ENCODE measurements at places on chromosomes 1 and 21.

GRCh38 chr1:35379317-35380000, 111.0 kb downstream of the ZMYM4 start:
- no peak for DNase-seq

- no peak for DNase-seq
These were observed 99.5 kb downstream of the DAB1 start for GRCh38 chr1:57324388-57324787.

DNA sequence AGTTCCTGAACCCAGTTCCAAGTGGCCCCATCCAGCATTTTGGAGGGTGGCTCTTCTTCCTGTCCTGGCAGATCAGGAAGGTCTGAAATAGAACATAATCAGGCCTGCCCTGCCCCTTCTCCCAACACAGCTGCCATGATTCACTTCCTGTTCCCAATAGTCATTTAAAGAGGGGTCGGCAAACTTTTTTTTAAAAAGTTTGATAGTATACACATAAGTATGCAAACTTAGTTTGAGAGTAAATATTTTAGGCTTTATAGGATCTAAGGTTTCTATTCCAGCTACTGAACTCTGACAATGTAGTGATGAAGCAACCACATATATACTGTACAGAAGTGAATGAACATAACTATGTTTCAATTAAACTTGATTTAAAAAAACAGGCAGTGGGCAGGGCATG, 66.4 kb downstream of the LUZP1 start:
- DNase-seq, result no peak

GRCh38 chr1:12097321-12097720, 34.2 kb downstream of the TNFRSF8 start:
- DNase-seq, result no peak

- no peak for DNase-seq
These were observed 211.1 kb downstream of the PBX1 start for GRCh38 chr1:164770131-164770529.

DNA sequence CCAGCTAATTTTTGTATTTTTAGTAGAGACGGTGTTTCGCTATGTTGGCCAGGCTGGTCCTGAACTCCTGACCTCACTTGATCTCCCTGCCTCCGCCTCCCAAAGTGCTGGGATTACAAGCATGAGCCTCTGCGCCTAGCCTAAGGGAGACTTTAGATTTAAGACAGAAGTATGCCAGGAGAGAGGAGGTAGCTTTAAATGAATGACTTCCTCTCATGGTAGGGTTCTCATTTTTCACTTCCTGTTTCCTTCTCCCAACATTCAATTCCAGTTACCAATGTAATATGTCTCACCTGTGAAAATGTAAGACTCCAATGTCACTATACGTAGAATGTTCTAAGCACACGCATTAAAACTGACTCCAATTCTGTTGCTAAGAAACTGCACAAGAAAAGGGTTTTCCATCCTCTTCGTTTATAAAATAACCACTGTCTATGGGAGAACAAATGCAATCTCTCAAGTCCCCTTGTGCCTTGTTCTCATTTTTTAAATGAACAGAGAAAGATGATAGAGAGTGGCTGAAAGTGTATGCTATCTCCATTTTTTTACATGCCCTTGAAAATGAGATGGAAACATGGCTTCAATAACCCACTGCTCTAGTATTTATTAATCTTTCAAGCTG, 140.0 kb downstream of the SLC45A1 start:
- no peak for DNase-seq

DNA sequence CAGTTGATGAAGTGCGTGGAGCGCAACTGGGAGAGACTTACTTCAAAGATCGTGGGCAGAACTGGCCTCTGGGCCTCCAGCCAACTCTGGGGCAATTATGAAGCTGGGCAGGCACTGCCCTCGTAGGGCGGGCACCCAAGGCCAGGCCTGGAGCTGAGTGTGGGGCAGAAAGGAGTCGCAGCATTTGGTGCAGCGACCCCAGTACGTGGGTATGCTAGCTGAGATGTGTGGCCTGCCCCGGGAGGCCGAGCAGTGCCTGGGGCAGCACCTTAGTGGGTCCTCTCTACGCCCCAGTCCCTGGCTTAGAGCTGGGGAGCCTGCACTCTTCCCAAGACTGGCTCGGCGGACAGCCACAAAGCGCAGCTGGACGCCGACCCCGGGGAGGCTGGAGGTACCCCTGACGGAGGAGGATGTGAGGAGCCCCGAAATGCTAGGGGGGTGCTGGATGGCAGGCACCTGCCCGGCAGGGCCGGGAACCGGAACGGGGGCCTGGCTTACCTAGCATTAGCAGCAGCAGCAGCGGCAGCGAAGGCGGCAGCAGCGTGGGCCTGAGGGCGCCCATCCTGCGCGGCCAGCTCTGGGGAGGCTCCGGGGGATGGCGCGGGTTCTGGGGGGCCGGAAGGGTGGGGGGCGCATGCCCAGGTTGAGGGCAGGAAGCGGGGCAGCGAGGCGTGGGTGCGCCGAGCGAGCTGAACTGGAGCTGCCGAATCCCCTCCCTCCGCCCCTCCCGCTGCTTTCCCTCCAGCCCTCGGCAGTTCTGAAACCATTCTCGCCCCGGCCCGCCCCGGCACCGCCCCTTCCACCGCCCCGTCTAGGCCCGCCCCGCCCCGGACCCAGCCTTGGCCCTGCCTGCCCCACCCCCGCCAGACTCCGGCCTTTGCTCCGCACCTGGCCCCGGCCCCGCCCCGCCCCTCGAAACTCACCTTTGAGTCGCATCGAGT, at the start of gene IGSF8:
Gene IGSF8, minus strand, starts transcription at position 709 of the 941 bp plus-strand sequence. Its CDS starts 147 bp downstream, at position 562.
- DNase-seq, result peak; percentile 72

DNA sequence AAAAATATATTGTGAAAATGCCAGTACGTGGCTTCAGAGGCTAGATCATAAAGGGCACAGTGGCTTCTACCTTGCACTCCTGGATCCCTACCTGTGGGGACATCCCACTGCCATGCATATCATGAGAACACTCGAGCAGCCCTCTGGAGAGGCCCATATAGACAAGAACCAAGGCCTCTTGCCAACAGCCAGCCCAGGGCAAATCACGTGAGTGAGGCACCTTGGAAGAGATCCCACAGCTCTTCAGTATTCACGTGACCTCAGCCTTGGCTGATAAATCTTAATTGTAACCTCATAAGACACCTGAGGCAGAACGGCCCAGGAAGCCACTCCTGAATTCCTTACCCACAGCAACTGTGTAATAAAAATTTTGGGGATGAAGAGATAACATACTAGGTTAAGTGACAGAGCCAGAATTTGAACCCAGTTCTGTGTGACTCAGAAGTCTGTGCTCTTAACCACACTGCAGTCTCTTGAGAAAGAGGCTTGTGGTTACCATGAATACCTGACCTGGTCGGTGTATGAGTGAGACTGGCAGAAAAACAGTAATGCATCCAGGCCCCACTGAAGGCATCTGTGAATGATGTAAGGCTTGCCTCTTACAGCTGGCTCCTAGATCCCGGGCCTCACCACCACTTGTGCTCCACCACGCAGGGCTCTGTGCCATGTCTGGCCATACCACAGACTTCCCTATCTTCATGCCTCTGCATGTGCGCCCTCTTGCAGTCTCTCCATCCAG, 6.9 kb upstream of the A3GALT2 start:
- DNase-seq, result no peak

- peak; percentile 94 for DNase-seq
These were observed 30.6 kb upstream of the CTPS1 start for GRCh38 chr1:40948741-40949443.

DNA sequence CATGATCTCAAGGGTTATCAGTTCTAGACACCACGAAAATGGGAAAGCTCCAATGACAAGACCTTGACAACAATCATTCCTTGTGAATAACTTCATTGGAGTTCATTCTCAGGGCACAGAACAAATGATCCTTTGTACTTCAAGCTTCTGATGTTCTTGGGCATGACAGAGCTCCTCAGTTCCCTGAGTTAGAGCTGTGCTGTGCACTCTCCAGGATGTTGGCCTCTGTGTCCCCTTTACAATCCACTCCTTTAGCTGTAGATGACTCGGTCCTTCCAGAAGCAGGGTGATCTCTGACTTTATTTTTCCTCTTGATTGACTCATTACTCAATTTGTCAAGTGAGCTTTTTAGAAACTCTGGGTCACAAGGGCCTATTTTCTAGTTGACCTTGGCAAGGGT, 3.9 kb upstream of the FAM78B start:
- no peak for DNase-seq

DNA sequence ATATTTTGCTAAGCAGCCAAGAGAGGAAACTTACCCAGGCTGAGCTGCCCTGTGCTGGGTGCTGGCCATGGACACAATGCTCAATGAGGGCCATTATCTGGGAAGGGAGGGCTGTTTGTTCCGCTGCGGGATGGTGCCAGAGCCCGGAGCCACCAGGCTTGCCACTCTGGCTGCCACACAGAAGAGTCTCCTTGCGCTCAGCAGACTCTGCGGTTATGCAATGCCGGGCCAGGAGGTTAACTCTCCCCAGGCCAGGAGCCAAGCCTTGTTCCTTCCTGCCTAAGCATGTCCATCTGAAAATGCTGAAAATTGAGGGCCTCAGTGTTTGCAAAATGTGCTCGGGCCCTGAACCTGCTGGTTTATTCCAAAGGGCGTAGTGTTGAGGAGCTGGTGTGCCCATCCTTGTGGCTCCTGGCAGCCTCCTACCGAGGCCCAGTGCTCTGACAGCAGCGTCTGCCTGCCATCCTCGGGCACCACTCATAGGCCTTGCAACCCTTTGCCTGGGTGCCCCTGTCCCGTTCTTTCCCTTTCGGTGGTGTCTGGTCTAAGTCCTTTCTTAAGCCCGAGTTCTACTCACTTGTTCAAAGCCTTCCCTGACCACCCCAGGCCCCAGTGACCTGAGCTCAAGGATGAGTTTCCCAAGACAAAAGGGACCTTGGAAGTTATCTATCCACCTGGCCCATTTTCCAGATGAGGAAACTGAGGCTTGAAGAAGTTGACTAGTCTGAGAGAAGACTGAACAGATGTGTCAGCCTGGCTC, 133.8 kb upstream of the EDN2 start:
- no peak for DNase-seq

DNA sequence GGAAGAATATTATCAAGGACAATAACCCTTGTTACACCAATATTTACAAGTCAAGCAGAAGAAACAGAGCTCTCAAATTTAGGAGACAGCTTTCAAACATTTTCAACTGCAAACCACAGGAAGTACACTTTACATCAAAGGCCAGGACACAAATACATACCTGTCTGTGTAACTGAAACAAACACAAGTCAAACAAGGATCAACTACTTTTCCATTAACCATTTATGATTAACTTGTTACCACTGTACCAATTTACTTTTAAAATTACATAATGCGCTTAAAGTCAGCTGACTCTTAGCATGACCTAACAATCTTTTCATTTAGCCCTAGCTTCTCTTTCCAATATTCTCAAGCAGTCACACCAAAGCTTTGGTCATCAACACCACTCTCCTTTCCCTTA, 43.5 kb downstream of the TRIM33 start:
- DNase-seq, result no peak

- DNase-seq, result no peak
These were observed 10.4 kb downstream of the NUAK2 start for GRCh38 chr1:205310976-205311704.

DNA sequence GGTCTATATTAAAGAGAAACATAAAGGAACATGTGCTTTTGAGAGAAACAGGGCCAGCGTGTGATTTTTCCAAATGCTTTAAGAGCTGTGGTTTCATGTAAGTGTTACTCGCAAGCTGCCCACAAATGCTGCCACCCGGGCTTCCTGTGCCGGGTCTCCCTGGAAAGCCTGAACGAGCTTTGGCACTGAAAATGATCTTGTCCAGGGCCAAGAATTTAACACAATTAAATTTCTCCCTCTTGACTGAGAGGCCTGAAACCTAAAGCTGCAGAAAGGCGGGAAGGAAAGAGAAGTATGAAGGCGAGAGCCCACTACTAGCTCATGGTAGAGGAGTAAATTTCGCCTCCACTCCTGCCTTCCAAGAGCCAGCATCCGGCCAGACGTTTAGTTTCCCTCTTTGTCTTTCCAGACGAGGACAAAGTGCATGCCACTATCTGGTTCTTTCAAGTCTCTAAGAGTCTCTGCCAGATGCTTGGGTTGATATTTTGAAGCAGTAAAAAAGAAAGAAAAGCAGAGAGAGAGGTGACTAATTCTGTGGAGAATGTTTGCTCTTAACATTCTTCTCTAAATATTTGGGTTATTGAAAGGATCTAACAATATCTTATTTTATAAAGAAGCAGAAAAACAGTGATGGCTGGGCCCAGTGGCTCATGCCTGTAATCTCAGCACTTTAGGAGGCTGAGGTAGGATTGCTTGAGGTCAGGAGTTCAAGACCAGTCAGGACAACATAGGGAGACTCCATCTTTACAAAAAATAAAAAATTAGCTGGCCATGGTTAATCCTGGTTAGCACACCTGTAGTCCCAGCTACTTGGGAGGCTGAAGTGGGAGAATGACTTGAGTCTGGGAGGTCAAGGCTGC, 100.0 kb upstream of the HNRNPU start:
- no peak for DNase-seq

GRCh38 chr1:43960798-43961197, 9.0 kb upstream of the DPH2 start:
- DNase-seq, result no peak

GRCh38 chr1:9846611-9847171, 22.9 kb upstream of the CLSTN1 start:
- DNase-seq, result no peak

DNA sequence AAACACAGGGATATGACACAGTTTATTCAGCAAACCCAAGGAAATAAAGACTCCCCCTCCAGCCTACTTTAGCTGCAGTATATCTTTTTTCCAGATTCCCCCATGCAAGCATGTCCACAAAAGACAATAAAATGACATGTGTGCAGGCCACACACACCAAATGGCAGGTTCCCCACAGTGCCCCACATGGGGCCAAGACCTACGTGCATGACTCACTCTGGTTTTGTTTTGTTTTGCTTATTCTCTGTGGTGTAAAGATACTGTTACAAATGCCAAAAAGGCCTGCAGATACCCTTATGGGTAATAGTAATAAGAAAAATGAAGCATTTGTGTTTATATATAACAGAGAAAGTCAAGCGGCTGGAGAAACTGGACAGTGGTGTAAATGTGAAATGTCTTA, 71.6 kb downstream of the RD3 start:
- no peak for DNase-seq

DNA sequence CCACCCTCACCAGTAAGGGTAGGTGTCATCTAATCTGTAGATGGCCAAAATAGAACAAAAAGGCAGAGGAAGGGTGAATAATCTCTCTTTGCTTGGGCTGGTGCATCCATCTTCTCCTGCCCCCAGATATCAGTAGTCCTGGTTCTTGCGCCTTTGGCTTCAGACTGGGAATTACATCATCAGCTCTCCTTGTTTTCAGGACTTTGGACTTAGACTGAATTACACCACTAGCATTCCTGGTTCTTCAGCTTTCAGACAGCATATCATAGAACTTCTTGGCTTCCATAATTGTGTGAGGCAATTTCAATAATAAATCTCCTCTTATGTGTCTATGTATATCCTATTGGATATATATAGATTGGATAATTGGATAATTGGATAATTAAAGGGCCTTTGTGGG, 403.0 kb upstream of the USP24 start:
- DNase-seq, result no peak

DNA sequence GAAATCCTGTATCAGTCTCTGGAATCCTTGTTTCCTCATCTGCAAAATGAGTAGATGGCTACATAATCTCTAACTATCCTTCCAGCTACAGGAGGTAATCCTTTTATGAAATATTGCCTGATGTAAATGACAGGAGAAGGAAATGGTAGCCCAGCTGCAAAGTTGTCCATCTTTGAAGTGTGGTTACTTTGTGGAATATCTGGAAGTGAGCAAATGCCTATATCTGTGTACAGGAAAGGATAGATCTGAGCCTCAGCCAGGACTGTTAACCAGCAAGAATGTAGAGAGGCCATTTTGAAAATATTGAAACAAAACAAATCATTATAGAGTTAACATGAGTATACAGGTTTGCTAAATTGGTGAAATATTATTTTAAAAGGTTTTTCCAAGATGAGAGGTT, 74.8 kb upstream of the BMP8A start:
- DNase-seq, result no peak

GRCh38 chr1:6600410-6601048, 2.1 kb downstream of the KLHL21 start:
- no peak for DNase-seq
